ENCODE measurements at places on chromosomes 1 and 21.

GRCh38 chr1:81799939-81800694 is 617 bp upstream of the ADGRL2 start:
- DNase-seq, result no peak

DNA sequence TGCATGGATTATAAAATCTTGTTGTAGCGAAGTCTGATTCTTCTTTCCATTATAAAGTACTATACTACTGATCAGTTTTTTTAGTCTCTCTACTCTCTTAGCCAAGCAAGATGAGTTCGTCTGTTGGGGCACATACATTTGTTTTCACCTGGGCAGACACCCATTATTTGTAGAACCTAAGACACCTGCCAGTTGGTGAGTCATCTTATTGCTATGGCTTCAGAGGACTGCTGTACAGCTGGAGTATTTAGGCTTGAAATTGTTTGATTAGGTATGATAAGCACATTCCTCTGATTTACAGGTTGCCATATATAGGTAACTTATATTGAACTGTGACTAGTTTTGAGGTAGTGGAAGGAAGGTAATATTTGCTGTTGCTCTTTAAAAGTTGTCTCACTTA is 17.2 kb downstream of the RBM15 start:
- no peak for DNase-seq

DNA sequence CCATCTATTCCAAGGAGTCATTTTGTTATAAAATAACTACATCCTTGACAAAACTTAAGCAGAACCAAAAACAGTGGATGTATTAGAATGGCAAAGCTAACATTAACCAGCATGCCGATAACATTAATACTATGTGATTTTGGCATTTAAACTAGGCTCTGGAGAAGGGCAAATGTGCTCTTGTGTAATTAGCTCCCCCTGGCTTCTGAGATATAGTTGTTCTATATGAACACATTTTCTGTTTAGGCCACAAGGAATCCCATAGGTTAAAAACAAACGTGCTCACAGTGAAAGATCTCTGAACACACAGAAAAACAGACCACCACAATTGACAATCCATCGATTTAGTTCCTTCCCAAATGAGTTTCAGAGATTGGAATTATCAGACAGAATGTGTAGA is 57.4 kb upstream of the TARS2 start:
- no peak for DNase-seq

DNA sequence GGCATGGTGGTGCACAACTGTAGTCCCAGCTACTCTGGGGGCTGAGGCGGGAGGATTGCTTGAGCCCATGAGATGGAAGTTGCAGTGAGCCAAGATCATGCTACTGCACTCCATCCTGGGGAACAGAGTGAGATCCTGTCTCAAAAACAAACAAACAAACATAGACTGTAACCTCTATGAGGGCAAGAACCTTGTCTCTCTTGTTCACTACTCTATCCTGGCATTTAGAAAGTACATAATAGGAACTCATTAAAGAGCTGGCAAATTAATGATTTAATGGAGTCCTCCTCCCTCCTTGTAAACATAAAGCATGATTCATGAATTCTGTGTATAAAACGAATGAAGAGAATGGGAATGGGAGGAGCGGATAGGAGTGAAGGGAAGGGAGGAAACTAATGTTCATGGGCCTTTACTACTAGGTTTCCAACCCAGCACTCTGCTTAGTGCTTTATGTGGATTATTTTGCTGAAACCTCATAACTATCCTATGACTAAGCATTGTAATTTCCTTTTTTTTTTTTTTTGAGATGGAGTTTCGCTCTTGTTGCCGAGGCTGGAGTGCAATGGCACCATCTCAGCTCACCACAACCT is 8.6 kb downstream of the LMOD1 start:
- no peak for DNase-seq

- DNase-seq, result no peak
Measured at GRCh38 chr1:210358626-210359025, 29.9 kb downstream of the HHAT start.

GRCh38 chr1:15937146-15937545 is 38.8 kb downstream of the ZBTB17 start:
- no peak for DNase-seq

DNA sequence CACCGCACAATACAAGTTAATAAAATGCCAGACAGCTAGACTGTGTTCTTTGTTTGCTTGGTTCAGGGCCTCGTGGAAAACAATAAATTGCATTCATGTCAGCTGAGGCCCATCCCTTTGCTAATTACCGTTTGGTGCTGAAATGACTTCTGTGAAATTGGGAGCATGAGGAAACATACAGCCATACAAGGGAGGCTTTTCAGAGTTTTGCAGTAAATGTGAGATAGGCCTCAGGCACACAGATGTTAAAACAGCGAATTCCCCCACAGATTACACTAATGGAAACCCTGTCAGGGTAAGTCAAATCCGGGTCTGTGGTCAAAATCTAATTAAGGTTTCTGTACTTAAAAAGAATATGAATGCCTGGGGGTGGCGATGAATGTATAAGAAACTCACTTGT is 173.5 kb upstream of the LMO4 start:
- DNase-seq, result no peak

DNA sequence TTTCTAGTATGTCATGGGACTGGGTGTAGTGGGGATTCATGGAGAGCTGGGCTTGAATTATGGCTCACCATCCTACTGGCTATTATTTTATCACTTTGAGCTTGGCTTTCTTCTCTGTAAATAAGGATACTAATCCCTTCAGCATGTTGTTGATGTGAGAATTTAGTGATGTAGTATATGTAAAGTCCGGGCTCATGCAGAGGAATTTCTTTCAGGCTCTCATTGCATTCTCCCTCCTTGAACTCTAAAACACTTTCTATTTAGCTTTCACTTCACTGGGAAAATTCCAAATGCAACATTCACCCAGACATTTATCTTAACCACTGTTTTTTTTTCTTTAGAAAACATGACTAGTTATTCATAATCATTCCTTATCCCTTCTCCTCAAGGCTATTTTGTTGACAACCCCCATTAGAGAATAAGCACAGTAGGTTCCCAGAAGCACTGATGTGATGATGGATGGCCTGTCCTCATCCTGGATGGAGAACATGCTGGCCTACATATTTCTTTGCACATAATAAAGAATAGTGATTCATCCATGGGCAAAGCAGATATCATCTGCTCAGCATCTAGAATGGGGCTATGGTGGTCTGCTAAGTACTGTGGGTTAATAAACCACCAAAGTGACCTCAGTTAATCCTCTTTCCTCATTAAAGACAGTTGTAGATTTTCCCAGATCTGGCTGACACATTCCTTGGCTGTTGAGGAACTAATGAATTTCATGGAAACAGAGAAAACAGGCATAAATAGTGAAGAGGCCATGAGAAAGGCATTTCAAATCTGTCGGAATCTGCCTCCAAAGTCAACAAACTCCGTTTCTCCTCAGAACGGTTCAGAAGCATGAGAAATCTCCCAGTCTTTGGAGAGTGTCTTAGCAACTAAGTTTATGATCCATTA is 68.0 kb upstream of the CYP2J2 start:
- no peak for DNase-seq

GRCh38 chr1:27427329-27427728 is 34.9 kb downstream of the GPR3 start:
- DNase-seq, result no peak

DNA sequence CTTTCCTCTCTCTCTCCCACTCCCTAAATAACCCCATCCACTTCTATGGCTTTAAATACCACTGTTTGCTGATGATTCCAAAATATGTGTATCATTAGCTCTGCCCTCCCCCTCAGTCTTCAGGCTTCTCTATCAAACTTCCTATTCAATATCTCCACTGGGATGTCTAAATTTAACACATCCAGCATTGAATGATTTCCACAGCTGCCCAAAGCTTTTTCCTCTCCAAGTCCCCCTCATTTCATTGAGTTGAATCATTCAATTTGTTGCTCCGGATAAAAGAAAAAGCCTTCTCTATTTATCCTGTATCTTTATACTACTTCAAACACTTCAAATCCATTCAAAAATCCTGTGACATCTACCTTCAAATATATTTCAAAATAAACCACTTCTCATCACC is 225.0 kb downstream of the SEC16B start:
- no peak for DNase-seq

DNA sequence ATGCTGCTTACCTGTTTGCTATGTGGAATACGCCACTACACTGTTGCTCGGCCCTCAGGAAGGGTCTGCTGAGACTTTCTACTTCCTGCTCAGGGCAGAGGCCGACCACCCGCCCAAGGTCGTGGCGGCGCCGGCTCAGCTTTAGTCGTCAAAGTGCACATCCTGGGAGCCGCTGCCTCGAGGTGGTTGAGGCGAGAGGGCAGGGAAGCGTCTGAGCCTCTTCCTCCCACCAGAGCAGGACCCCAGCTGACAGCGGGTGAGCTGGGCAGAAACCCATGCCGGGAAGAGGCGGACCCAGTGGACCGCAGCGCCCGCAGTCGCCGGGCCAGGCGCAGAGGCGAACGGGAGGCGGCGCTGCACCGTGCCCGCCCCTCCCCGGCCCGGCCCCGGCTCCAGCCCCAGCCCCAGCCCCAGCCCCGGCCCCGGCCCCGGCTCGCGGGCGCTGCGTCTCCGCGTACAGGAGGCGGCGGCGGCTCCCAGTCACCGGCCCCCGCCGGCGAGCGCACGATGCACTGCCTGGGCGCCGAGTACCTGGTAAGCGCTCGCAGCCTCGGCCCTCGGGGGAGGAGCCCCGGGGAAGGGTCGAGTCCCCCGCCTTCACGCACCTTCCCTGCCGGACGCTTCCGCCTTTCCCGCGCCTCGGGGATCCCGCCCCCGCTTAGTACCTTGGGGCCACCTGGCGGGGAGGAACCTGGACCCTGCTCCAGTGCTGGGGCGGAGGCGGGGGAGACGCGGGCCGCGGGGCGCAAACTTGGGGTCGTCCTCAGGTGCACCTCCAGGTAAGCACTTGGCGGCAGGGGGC is at the start of gene SLC44A3:
Gene SLC44A3, plus strand, starts transcription at position 413 of the 802 bp plus-strand sequence. Its CDS starts 95 bp downstream, at position 508.
- peak; percentile 32 for DNase-seq

DNA sequence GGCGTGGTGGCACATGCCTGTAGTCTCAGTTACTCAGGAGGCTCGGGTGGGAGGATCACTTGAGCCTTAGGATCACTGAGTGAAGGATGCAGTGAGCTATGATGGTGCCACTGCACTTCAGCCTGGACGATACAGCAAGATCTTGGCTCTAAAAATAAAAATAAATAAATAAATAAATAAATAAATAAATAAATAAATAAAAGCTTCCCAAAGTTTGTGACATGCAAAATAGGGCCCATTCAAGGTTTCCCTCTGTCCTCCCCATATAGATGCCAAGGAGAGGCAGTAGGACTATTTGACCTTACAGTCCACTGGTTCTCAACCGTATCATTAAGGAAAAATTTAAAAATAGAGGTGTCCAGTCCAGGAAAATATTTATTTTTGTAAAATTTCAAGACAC is 41.2 kb downstream of the ZBTB8OS start:
- no peak for DNase-seq

GRCh38 chr1:170150016-170150415 is 4.3 kb downstream of the NTMT2 start:
- no peak for DNase-seq

- DNase-seq, result no peak
Measured at GRCh38 chr1:59288046-59288445, 8.8 kb upstream of the FGGY start.

DNA sequence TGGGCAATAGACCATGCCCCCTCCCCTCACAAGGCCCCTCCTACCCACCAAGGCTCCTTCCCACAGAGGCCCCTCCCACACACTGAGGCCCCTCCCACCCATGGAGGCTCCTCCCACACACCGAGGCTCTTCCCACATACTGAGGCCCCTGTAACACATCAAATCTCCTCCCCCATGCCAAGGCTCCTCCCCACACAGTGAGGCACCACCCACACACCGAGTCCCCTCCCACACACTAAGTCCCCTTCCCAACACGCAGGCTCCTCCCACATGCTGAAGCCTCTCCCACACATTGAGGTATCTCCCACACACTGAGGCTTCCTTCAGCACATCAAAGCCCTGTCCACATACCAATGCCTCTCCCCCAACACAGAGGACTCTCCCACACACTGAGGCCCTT is 391.8 kb downstream of the CAMTA1 start:
- DNase-seq, result no peak

DNA sequence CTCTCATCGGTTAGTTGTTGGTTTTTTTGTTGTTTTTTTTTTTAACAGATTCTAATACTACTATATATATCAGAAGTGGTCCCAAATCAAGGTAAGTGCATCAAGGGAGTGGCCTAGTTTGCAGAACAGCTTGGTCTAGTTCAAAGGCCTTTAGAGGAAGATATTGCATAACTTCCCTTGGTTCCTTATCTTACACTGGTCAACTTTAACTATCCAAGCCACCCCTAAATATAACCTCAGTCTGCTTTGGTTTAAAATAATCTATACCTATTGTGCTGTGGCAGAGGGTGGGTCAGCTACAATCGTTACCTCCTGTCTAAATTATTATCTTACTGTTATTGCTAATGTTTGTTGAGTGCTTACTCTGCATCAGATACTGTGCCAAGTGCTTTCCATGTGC is 6.9 kb downstream of the S100A12 start:
- no peak for DNase-seq

DNA sequence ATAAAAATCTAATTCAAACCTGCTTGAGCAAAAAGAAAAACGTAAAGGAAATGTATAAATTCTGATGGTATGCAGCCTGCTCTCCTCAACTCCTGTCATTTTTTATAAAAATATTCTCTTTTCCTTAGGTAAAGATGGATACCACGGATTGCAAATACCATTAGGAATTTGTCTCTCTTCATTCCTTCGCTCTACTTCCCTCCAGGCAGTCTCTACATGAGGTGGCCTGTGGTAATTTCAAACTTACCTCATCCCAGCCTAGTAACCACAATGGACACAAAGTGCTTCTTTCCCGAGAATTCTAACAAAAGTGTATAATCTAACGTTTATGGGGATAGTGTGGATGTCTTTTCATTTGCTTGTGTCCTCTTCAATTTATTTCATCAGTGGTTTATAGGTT is 239.5 kb upstream of the LRRC7 start:
- DNase-seq, result no peak

DNA sequence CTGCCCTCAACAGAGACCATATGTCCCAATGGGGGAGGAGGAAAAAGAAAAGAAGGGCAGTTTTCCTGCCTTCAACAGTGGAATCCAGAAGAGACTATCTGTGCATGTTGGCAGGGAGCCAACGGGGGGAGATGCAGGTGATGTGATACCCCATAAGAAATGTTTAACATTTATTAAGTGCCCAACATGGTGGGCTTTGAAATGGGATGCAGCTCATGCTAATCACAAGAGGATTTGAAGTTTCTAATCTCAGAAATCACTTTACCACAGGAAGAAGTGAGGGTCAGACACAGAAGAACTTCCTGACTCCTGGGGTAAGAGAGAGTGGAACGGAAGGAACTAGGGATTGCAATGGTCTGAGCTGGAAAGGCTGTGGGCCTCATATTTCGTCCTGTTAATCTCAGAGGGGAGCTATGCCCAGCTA is 16.2 kb downstream of the CSRP1 start:
- DNase-seq, result no peak

GRCh38 chr1:219883400-219884332 is 44.7 kb downstream of the SLC30A10 start:
- no peak for DNase-seq

- DNase-seq, result no peak
Measured at GRCh38 chr21:38920631-38921398, 115.1 kb downstream of the ETS2 start.

GRCh38 chr1:234093741-234094140 is 189.3 kb downstream of the SLC35F3 start:
- no peak for DNase-seq

Measured in activated CD4-positive, alpha-beta memory T cell treated with anti-CD3 and anti-CD28 coated beads, Interleukin-2, amount 10 ng/mL, durations not matched to agents 7 days and 5 days (primary cell).